CD4-positive, CD25-positive, alpha-beta regulatory T cell (primary cell): ENCODE measurements at places on chromosomes 12 and 14.

- peak; percentile 30 for DNase-seq
Measured at GRCh38 chr14:24013654-24014514, 25.2 kb downstream of the DHRS4L2 start.

DNA sequence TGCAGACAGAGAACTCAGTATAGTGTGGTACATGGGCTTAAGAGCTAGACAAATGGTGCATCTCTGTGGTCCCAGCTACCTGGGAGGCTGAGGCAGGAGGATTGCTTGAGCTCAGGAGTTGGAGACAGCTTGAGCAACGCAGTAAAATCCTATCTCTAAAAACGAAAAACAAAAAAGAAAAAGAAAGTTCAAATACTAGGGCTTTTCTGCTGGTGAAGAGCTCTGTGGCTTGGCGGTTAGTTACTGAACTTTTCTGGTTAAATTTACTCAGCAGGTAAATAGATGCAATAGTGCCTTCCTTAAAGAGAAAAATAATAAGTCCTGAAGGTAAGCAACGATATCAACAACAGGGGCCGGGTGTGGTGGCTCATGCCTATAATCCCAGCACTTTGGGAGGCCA is 31.4 kb upstream of the RAP1B start:
- DNase-seq = no peak

GRCh38 chr12:51059086-51059485 is 11.0 kb downstream of the LETMD1 start:
- DNase-seq = no peak

- DNase-seq = no peak
Measured at GRCh38 chr12:54697851-54698250, 49.7 kb upstream of the DCD start.

GRCh38 chr14:64244279-64244678 is 49.9 kb downstream of the ESR2 start:
- no peak for DNase-seq

DNA sequence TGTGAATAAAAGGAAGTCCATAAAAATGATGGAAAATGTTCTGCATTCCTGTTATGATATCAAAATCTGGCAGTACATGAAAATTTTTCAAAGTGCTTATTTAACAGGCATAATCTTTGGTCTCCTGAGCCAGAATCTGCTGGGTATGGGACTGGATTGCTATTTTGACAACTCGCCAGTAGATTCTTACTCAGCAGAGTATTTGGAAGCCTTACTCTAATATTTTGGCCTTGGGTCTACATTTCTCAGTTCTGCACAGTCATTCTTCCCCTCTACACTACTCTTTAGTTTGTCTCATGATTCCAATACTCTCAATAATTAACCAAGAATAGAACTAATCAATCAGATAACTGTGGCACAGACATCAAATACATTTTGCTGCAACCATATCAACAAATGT is 1.1 kb upstream of the SLCO1B1 start:
- DNase-seq = no peak

GRCh38 chr12:8081251-8081920 is 688 bp upstream of the NECAP1 start:
- DNase-seq = peak; percentile 30

- DNase-seq = no peak
Measured at GRCh38 chr12:6274231-6275221, 36.0 kb upstream of the PLEKHG6 start.

DNA sequence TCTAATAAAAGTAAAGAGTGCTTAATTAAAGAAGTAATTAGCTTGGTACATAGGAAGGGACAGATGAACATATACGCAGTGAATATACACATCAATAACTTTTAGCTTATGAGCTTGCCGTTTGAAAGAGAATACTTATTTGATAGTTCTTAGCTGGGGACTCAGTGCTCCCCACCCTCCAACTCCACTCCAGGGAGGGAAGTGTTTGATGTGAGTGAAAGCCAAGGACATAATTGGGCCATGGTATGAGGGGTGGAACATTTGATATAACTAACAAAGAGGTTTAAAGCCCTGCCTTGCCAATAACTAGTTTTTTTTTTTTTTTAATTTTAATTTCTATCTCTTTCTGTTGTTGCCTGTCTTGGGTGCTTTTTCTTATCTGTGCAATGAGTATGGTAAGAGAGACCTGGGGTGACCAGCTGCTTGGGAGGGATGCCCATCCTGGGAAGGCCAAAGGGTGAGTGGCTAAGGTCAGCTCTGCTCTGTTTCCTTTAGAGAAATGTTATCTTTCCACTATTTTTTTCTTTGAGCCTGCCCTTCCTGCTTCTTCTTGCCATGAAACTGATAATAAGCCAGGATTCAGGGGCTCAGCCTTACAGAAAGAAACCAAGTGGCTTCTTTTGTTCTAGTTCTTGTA is 132.8 kb upstream of the CPSF6 start:
- DNase-seq = no peak

DNA sequence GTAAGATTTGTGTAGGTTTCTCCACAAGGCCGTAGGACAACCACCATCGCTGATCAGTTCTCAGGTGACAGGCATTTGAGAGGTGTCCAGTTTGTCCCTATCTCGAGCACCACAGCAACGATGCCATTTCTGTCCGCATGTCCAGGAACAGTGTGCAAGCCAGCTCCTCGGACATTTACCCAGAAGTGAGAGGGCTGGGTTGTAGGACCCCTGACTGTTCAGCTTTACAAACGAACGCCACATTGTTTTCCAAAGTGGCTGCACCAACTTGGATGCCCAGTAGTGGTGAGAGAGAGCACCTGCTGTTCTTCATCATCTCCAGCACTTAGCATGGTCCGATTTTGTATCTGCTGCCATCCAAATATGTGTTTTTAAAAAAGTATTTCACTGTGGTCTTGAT is 38.6 kb downstream of the CYP46A1 start:
- no peak for DNase-seq

DNA sequence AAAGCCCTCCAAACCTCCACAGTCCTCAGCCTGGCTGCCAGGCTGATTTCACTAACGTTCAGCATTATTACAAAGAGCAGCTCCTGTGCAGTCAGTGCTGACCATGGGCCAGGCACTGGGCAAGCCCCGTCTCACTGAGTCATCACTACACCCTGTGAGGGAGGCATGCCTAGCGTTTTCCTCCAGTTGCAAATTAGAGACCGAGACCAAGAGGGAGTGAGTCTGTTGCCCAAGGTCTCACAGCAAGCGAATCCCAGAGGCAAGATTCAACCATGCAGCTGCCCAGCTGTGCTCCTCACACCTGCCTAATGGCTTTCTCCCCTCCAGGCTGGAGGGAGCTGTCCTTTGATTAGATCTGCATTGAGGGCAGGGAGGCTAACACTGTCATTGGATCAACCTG is 229.3 kb upstream of the LHX5 start:
- no peak for DNase-seq

DNA sequence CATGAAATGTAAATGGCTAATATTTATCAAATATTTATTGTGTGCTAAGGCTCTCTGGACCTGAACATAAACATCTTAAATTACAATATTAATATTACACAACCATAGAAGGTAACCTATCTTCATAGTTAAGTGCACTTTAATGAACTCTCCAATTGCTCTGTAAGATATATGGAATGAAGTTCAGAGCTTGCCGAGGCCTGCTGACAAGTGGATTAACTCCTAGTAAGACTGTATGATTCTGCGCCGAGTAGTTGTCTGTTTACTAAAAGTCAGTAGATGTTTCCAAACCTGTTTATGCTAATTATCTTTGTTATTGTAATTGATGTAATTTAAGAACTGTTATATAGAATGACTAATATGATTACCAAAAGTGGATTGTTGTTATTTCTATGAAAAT is 77.2 kb downstream of the PTPRR start:
- DNase-seq = no peak

- no peak for DNase-seq
Measured at GRCh38 chr14:95311752-95312151, 8.0 kb downstream of the CLMN start.

GRCh38 chr12:58415716-58416115 is 474.3 kb downstream of the ATP23 start:
- no peak for DNase-seq

GRCh38 chr12:118780939-118781338 is 200.4 kb upstream of the SRRM4 start:
- DNase-seq = no peak

DNA sequence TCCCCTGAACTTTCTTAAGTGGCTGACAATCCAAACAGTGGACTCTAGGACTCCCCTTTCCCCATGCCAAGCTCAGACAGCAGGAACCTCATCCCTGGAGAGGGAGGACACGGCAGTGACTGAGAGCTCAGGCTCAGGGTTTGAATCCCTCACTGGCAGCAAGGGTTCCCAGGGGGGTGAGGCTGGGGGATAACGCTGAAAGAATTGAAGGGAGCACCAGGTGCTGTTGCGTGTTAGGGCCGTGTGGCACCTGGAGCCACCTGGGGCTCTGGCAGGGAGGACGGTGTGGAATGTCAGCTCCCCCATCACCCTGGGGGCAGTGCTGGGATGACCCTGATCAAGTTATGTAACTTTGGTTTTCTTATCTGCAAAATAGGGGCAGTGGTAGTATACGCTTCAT is 40.1 kb downstream of the ANO2 start:
- no peak for DNase-seq

DNA sequence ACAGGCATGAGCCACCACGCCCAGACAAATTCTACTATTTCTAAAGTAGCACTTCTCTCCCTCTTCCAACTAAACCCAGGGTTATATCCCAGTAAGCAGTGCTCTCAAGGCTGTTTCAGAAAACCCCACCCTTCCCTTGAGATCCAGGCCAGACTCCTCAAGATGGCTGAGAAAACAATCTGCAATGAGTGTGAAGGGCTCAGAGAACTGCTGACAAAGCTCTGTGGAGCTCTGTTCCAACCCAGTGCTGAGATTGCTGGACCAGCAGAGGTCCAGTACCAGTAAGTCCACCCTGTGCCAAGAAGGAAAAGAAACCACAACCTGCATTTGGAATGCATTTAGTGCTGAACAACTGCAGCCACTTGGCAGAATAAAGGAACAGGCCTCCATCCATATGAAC is 3.7 kb upstream of the IFFO1 start:
- no peak for DNase-seq

GRCh38 chr12:120321382-120322202 is 6.0 kb downstream of the PLA2G1B start:
- no peak for DNase-seq

GRCh38 chr12:119692997-119693396 is 25.1 kb downstream of the PRKAB1 start:
- DNase-seq = no peak

- DNase-seq = no peak
Measured at GRCh38 chr12:461425-461824, 1.7 kb downstream of the B4GALNT3 start.

DNA sequence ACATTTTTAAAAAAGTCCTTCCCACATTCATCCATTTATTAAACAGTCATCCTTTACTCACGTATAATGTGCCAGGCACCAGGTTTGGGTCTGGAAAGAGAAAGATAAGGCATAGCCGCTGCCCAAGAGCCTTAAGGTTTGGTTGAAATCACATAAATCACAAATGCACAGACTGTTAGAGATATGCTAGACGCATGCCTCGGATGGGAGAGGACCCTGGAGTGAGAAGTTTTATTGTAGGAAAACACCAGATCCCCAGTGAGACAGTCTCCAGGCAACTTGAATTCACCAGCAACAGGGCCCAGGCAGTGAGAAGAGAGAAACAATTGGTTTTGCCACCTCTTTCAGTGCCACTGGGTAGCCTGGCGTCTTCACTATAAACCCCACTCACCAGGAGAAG is 305.9 kb upstream of the AMIGO2 start:
- no peak for DNase-seq

DNA sequence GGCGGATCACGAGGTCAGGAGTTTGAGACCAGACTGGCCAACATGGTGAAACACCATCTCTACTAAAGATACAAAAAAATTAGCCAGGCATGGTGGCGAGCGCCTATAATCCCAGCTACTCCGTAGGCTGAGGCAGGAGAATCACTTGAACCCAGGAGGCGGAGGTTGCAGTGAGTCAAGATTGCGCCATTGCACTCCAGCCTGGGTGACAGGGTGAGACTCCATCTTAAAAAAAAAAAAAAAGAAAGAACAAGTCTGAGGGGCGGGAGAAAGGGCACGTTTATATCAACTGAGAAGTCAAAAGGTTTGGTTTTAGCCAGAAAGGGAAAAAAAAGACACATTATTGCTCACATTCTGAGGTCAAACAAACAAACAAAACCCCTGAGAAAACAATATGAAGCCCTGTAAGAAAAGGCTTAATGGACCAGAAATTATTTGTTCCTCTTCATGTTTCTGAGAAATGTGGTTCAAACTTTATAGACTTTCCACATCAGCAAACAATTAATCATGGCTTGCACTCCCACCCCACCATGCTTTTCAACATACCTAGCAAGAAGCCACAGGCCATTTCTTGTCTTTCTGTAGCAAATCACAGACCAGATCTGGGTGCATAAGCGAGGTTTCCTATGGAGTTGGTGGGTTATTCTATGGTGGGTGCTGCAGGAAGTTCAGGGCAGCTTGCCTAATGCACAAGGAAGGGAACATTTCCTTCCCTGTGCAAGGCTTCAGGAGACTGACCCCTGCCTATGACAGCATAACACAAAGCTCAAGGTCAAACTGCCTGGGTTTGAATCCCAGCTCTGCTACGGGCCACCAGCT is 80.1 kb downstream of the SSPN start:
- DNase-seq = no peak

GRCh38 chr12:94172973-94173372 is 24.6 kb downstream of the PLXNC1 start:
- no peak for DNase-seq

GRCh38 chr12:115032521-115032920 is 348.5 kb upstream of the TBX3 start:
- DNase-seq = no peak

GRCh38 chr14:74472601-74473000 is 20.5 kb downstream of the NPC2 start:
- DNase-seq = no peak
